ENCODE measurements at places on chromosomes 1 and 21.

DNA sequence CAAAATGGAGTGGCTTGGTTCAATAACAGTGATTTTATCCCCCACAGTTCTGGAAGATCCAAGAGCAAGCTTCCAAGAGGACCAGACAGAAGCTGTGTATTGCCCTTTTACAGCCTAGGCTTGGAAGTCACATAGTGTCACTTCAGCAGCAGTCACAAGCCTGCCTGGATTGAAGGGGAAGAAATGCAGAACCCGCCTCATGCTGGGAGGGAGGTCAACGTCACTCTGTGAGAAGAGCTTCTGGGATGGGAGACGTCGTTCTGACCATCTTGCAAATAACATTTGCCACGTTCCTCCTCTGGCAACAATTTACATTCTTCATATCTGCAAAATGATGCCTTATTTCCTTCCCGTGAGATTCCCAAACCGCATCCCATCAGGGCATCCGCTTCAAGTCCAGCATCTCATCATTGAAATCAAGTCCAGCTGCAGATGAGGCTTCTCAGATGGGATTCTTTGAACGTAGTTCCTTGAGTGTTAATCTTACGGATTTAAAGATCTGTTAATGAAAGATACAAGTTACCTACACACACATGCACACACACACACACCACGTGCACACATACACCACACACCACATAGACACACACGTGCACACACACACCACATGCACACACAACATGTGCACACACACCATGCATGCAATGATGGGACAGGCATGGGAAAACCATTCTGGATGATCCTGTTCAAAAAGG, 23.9 kb upstream of the KIF1B start:
- no peak for DNase-seq

GRCh38 chr1:56921479-56921878, 44.3 kb downstream of the C8B start:
- no peak for DNase-seq

- DNase-seq, result no peak
These were observed 47.9 kb upstream of the PROX1 start for GRCh38 chr1:213939888-213940287.

DNA sequence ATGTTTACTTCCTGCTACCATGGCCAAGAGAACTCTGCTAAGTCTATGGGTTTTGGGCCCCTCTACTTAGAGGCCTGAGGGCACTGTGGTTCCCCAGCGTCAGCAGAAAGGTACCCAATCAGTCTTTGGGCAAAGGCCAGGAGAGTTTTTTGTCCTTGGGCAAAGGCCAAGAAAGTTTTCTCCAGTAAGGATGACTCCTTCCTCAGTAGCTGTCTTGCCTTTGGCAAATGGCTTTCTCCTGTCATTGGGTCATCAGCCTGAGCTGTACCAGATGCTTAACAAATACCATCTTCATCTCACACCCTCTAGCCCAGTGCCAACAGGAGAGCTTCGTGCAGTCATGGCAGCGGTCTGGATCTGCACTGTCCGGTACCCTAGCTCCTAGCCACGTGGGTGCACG, 199.3 kb upstream of the TMEM51 start:
- no peak for DNase-seq

DNA sequence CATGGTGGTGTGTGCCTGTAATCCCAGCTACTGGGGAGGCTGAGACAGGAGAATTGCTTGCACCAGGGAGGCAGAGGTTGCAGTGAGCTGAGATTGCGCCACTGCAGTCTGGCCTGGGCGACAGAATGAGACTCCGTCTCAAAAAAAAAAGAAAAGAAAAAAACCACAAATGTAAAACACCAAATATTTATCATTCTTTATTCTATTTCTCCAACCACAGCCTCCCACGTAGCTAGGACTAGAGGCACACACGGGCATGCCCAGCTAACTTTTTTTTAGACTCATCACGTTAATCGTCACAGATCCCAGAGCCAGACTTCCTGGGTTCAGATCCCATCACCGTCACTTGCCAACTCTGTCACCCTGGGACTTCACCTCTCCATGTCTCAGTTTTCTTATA, 13.5 kb downstream of the DNAJC16 start:
- no peak for DNase-seq

DNA sequence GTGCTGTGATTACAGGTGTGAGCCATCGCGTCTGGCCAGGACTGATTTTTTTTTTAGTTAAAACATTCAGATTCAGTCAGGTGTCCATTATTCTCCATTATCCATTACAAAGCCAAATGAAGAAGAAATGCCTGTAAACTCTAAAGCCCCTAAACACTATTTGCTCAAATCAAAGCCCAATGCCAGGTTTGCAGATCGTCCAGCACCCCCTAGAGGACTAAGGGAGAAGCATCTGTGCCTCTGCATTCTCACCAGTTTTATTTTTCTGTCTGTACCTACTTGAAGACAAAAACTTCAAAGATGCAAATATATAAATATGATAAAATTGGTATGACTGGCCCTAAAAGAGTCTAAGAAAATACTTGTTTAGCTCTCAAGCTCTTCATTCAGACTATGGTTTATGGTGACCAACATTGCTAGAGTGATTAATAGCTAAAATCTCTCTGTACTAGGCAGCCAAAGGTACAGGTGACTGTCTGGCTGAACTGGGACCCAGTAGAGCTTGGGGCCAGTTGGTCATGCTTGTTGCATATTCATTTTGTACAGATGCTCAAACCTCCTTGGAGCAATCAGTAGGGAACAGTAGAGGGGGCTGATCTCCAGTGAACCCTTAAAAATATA, 138.4 kb downstream of the SYT2 start:
- DNase-seq, result no peak

GRCh38 chr1:210448297-210448892, 119.7 kb downstream of the HHAT start:
- no peak for DNase-seq

DNA sequence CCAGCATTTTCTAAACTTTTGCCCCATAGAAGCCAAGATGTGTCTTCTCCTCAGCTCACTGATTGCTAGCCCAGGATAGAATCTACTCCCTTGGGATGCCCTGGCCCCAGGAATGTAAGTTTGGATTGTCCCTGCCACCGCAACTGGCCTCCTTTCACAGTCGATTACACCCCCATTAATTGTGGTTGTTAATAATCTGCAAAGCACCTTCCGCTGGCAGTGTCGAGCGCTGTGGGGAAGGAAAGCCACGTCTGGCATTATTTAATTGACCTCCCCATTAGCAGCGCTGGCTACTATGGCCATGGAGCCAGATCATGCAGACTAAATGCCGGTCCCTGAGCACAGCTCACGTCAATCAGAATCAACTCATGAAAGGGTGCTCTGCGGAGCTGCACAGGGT, 597.3 kb upstream of the PLXNA2 start:
- no peak for DNase-seq

DNA sequence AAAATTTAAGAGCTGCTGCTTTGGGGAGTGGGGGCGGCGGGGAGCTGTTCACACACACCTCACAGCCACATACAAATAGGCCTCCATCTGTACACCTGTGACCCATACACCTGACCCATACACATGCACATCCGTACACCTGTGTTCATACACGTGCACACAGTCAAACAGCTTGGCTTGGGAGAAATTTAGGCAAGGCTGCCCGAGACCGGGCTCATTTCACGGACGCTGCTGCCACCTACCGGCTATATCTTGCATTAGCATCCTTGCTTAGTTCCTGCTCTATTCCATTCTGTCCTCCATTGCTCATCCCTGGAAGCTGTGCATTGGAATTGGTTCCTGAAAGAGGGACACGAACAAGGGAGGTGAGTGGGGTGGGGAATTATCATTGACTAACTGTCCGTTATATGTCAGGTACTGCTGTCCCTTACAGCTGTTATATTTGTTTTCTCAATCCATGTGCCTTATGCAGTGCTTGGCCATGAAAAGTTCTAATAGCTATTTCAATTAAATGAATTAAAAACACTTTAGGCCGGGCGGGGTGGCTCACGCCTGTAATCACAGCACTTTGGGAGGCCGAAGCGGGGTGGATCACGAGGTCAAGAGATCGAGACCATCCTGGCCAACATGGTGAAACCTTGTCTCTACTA, 37.1 kb upstream of the EPB41 start:
- DNase-seq, result peak; percentile 78

GRCh38 chr1:64404202-64404601, 65.7 kb upstream of the CACHD1 start:
- no peak for DNase-seq

- DNase-seq, result no peak
These were observed 49.6 kb upstream of the KRTAP19-8 start for GRCh38 chr21:31087639-31088473.

DNA sequence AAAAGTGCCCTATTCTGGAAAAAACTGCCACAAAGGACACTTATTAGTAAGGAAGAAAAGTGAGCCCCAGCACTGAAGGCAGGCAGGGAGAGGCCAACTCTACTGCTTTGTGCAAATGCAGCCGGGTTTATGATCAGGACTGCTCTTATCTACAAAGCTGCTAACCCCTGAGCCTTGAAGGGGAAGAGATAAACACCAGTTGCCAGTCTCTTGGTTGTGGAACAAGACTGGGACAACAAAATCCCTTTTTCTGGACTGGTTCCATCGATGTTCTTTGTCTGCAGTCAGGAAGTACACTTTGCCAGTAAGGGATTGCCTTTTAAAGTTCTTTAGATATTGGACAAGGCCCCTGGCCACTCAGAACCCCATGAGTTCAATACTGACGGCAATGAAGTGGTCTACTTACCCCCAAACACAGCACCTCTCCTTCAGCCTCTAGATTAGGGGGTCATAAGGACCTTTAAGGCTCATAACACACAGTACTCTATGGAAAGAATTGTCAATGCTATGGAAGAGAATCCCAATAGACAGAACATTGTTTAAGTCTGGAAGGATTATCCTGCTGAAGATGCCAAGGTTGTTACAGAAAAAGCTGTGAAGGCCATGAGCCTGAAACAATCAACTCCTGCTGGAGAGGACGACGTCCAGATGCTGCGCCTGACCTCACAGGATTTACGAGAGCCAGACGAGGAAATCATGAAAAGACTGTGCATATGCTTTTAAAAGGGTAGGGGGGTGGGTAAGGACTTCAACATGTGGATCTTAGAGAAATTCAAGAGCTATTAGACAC, 43.6 kb downstream of the GNB1 start:
- no peak for DNase-seq

DNA sequence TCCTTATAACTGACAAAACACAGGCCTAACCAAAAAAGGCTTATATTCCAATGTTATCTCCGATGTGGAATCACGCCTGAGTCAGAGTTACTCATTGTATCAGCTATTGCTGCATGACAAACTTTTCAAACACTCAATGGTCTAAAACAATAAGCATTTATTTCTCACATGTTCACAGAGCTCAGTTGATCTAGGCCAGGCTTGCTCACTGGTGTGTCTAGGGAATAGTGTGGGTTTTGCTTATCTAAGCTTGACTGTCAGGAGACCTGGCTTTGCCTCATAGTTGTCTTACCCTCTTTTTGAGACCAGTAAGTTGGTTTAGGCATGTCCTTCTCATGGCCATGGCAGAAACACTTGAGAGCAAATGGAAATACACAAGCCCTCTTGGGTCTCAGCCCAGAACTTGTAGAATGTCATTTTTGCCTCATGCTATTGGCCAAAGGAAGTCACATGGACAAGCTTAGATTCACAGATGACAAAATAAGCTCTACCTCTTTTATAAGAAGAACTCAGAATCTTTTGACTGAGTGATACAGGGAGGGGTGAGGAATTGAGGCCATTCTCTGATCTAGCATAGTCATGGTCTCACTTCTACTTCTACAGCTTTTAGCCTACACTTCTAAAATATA, 130.8 kb downstream of the HMCN1 start:
- no peak for DNase-seq

DNA sequence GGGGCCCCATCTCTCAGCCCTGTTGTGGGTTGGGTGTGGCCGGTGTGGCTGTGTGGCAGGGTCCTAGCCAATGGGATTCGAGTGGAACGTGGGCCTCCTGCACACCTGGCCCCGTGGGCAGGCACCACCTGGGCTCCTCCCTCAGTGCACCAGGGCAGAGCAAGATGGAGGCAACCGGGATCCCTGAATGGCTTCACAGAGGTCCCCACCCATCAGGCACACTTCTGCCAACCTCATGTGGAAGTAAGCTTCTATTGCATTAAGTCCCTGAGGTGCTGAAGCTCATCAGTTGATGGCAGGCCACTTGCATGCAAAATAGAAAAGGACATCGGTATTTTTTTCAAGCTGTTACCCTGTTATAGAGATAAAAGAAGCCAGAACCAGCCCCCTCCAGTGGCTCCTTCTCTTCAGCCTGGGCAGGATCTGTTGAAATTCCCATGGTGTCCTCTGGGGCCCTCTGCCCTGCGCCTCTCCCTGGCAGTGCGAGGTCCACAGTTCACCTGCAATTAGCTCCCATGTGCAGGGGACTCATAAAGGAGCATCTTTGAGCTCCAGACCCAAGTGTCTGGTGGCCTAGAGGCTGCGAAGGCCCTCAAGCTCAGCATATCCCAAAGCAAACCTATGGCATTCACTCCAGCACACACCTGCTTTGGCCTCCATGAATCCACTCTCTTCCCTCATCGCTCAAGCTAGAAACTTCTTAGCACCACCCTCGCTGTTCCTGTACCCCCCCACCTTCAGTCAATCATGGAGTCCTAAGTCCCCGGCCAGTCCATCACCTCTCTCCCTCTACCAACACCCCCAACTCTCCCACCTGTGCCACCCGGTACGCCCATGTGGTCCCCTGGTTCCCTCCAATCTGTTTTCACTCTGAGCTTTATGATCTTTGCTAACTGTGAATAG, 2.1 kb upstream of the SLC45A1 start:
- DNase-seq, result no peak

DNA sequence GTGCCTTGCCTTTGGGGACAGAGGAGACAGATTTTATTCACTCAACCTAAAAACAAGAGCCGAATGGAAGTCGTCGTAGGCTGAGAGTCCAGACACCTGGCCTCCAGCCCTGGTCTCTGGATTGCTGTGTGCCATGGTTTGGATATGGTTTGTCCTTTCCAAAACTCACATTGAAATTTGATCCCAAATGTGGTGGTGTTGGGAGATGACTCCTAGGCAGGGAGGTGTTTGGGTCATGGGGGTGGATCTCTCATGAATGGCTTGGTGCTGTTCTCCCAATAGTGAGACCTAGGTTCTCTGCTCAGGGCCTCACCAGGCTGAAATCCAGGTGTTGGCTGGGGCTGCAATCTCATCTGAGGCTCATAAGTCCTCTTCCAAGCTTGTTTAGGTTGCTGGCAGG, 75.5 kb downstream of the FOXD2 start:
- no peak for DNase-seq

DNA sequence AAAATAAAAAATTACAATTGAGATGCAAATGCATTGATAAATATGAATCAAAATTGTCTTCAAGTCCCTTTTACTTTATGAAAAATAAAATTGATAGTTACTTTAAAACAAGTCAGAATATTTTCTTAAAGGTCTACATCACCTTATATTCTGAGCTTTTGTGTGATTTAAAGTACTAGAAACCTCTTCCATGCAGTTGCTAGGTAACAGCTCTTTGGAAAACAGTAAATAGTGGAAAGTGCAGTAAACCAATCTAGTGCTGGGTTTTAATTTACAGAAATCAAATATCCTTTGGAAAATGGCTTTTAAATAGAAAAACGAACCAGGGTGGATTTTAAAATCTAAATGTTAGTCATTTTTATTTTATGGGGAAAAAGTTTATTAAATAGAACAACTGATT, 227.9 kb downstream of the KCNT2 start:
- DNase-seq, result no peak

- no peak for DNase-seq
These were observed 106.7 kb downstream of the RNF220 start for GRCh38 chr1:44511769-44512168.

Data from effector CD4-positive, alpha-beta T cell (primary cell).